ENCODE measurements at places on chromosomes 1 and 21. TPM values are rescaled to one million over a fixed set of nuclear protein-coding genes. Genes with fewer than 3 reads are reported as not detected.

DNA sequence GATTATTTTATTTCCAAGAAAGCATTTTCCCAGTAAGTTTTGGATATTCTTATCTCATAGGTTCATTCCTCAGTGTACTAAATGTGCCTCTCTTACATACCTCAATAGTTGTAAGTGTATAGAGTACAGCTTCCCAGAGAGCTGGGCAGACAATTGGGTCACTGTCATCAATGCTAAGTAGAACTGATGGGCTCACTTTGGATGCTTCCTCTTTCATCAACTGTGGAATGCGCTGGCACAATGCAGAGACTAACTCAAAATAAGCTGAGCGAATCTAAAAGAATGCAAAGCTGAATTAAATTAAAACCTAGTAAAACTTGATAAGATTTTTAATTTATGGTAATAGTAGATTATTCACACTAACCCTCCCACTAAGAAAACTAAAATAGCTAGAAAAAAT is 21.5 kb downstream of the LTN1 start:
- no peak overlapping the region for H3K4me3 ChIP-seq
- DNase-seq, result no peak
- H3K27ac ChIP-seq, result no peak overlapping the region
- peaks cover 28% of the 10 kb centered on the region for H3K36me3 ChIP-seq
- no peaks in the 10 kb centered on the region for H3K27me3 ChIP-seq

GRCh38 chr21:44537930-44538911 is 1.8 kb downstream of the KRTAP10-1 start:
- no peaks in the 10 kb centered on the region for H3K36me3 ChIP-seq
- no peaks in the 10 kb centered on the region for H3K27me3 ChIP-seq
- H3K4me3 ChIP-seq, result no peak overlapping the region
- no peak for DNase-seq
- H3K27ac ChIP-seq, result no peak overlapping the region
- H3K4me1 ChIP-seq, result no peaks in the 10 kb centered on the region

GRCh38 chr1:209187589-209187988 is 395.9 kb upstream of the CAMK1G start:
- H3K36me3 ChIP-seq, result no peaks in the 10 kb centered on the region
- H3K4me3 ChIP-seq, result no peak overlapping the region
- no peaks in the 10 kb centered on the region for H3K4me1 ChIP-seq
- H3K27me3 ChIP-seq, result no peaks in the 10 kb centered on the region

DNA sequence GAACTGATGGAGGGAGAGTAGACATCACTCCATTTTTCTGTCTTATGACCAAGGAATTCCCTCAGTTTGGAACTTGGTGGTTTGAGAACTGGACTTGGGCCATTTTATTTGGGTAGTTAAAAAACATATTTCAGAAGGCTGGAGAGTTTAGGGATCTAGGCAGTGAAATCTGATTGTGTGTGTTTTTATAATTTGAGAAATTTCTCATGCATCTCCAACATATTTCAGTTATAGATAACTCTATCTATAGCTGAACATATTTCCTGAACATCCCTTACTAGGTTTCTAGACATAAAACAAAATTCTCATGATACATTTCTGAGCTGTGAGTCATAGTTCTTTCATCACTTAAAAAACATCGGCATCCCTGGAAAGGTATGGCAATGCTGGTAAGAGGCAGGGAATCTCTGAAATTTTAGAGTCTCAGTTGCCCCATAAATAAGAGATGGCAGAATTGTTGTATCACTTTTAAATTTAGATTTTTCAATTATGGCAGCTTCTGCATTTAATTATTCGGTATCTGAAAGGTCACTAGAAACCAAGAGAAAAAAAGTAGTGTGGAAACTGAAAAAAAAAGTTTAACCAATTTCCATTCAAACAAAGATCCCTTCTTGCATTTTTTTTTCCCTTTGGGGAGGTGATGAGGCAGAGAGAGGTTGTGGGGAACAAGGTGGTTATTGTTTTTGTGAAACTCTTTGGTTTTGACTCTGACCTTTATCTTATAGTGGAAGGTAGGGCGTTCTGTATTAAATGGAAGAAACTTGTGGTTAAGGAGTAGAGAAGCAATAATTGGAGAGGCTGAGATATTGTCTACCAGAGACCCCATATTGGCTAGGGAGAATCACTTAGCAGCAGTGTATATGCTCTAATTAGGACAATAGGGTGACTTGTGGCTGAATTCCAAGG is 102.9 kb downstream of the FASLG start:
- H3K4me3 ChIP-seq, result no peak overlapping the region
- DNase-seq, result peak; percentile 72
- H3K4me1 ChIP-seq, result peaks cover 4% of the 10 kb centered on the region
- no peaks in the 10 kb centered on the region for H3K36me3 ChIP-seq

DNA sequence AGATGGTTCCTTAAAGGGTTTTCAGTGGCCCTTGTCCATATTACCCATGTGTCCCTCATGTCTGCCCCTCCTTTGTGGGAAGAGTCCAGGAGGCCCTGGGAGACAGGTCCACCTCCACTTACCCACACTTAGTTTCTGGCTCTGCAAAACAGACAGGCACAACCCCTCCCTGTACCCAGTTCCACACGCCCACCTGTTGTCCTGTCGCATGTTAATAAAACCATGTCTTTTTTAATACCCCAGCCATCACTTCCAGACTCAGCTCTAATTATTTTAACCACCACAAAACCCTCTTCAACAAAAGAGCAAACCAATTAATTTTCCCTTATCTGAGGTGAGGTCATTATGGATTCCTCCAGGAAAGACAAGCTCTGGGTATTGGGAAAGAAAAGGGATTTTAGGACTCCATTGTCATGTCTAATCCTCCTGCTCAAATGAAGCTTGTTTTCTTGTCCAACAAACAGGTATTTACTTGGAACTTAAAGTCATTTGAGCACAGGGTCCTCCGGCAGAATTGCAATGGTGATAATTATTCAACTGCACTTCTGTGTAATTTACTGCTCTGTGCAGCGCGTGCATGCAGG is 68.9 kb downstream of the CCDC185 start:
- no peak overlapping the region for H3K4me3 ChIP-seq
- no peak for DNase-seq
- H3K36me3 ChIP-seq, result no peaks in the 10 kb centered on the region
- H3K27ac ChIP-seq, result no peak overlapping the region

DNA sequence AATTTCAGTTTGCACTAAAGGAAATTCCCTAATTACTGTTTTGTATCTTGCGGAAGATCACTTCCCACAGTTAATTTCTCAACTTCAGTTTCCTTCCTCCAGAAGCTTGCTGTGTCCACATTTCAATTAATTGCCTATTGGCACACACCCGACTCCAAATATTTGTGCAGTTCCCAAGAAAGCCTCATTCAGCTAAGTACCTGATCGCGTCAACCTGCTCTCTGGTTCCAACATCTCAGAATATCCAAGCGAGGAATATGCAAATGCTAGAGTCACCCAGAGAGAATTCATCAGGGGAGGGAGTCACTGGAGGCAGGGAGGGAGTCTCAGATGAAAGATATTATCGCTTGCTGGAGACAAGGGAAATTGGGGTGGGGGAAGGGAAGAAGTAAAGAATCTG is 351.3 kb downstream of the RRAGC start:
- H3K36me3 ChIP-seq, result no peaks in the 10 kb centered on the region
- no peak overlapping the region for H3K27ac ChIP-seq
- peaks cover 16% of the 10 kb centered on the region for H3K27me3 ChIP-seq
- no peak overlapping the region for H3K4me3 ChIP-seq
- H3K4me1 ChIP-seq, result no peaks in the 10 kb centered on the region
- no peak for DNase-seq

DNA sequence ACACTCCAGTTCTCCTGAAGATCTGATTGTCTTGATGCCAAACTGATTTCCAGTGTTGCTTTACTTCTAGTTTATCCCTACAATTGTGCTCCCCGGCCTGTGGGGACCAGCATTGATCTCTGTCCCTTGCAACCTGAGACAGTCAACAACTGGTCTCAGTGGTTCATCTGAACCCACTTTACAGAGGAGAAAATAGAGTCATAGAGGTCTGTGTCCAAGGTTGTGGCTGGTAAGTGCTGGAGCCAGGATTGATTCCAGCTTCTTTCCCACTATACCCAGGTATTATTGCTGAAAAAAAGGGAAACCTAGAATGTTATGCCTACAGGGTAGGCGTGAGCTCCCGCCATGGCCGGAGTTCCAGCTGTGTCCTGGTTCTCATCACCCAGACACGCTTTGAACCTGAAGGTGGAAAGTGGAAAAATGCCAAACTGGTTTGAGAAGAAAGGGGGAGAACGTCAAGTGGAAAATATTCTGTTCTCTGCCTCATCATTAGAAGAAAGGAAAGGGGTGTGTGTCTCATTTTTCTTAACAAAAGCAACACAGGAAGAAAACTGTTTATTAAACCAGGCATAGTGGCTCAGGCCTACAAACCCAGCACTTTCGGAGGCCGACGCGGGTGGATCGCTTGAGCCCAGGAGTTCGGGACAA is 60.7 kb upstream of the ITPKB start:
- H3K36me3 ChIP-seq, result no peaks in the 10 kb centered on the region
- H3K4me3 ChIP-seq, result no peak overlapping the region
- no peaks in the 10 kb centered on the region for H3K4me1 ChIP-seq
- H3K27me3 ChIP-seq, result no peaks in the 10 kb centered on the region
- no peak overlapping the region for H3K27ac ChIP-seq

- DNase-seq, result no peak
- H3K27ac ChIP-seq, result no peak overlapping the region
- peaks cover 5% of the 10 kb centered on the region for H3K4me1 ChIP-seq
- H3K36me3 ChIP-seq, result no peaks in the 10 kb centered on the region
Observed at GRCh38 chr21:46141767-46142581, 13.4 kb downstream of the FTCD start.

GRCh38 chr1:197948926-197949899 is 32.0 kb downstream of the LHX9 start:
- no peak for DNase-seq
- no peaks in the 10 kb centered on the region for H3K36me3 ChIP-seq
- no peaks in the 10 kb centered on the region for H3K27me3 ChIP-seq
- no peaks in the 10 kb centered on the region for H3K4me1 ChIP-seq
- no peak overlapping the region for H3K4me3 ChIP-seq
- no peak overlapping the region for H3K27ac ChIP-seq

DNA sequence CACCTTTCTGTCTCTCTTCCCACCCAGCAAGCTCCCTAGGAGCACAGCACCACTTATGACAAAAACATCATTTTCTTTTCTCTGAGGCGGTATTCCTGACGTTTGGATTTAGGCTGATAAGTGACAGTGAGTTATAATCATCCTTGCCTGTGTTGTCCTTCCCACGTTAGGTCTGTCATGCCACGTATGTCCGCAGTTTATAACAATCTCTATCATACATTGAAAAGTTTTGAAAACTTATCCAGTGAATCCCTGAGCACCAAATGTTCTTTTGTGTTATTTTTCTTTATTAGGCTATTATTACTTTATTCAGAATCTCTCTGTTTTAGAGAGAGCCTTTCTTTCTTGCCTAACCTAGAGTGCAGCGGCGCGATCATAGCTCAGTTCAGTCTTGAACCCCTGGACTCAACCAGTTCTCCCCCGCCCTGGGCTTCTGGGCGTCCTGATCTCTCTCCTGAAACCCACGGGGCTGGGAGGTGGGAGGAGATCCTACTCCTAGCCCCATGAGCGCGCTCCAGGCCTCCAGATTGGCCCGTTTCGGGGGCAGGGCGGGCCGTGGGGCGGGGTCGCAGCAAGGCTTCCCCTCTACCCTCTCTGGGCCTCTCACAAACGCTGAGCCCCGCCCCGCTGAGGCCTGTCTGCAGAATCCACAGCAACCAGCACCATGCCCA is at the start of gene GSTM2:
Gene GSTM2 (plus strand): TSS at position 606 of the 671 bp plus-strand sequence. CDS start 59 bp downstream, at position 665.
- no peak within 1 kb of the TSS for H3K27ac ChIP-seq
- DNase-seq, result peak; percentile 71
- H3K27me3 ChIP-seq, result no peaks in the 10 kb centered on the region
- H3K4me3 ChIP-seq, result peak within 1 kb of the TSS; percentile 32
- H3K4me1 ChIP-seq, result peaks cover 4% of the 10 kb centered on the region
- no peaks in the 10 kb centered on the region for H3K36me3 ChIP-seq

Gene RYR2
- total RNA-seq, result 0.19 TPM

Gene ASTN1
- total RNA-seq, result 0.41 TPM

Gene UTS2
- not detected for total RNA-seq

All from astrocyte (in vitro differentiated cells and primary cell).